Germinal center (tissue), 1 donor: ENCODE measurements at places on chromosomes 1 and 21.

DNA sequence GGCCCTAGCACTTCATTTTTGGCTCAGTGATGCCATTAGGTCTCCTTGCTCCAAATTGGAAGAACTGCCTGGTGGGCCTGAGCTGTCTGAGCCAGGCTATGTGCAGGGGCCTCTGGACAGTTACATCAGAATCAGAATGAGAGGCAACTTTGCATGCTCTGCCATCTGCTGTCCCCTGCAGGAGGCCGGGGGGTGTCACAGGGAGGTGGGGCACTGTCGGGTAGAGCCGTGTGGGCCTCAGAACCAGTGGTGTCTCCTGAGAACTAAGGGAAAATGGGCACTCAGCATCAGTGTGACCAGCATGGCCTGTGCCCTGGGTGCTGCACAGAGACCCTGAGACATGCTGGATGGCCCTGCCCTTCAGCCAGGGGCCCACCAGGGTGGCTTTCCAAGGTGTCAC is 47.0 kb upstream of the COL6A1 start:
- no peak for DNase-seq

- DNase-seq, result no peak
Observed at GRCh38 chr21:43733060-43733459, 14.1 kb downstream of the PDXK start.

DNA sequence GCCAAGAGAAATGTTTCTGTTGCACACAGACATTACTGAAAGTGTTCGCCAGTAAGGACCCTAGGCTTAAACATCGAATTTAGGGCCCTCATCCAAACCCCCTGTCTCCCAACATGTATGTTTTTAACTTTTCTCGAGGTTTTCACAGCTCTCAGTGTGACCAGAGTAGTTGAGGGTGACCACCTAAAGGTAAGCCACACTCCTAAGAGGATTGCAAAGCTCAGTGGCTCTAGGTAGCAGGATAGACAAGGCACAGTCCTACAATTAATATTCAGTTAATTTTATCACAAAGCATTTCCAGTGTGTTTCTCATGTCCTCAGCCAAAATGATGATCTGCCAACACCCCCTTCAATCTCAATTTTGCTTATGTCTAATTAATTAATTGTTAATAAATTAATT is 695 bp upstream of the ALG14 start:
- DNase-seq, result peak; percentile 3

DNA sequence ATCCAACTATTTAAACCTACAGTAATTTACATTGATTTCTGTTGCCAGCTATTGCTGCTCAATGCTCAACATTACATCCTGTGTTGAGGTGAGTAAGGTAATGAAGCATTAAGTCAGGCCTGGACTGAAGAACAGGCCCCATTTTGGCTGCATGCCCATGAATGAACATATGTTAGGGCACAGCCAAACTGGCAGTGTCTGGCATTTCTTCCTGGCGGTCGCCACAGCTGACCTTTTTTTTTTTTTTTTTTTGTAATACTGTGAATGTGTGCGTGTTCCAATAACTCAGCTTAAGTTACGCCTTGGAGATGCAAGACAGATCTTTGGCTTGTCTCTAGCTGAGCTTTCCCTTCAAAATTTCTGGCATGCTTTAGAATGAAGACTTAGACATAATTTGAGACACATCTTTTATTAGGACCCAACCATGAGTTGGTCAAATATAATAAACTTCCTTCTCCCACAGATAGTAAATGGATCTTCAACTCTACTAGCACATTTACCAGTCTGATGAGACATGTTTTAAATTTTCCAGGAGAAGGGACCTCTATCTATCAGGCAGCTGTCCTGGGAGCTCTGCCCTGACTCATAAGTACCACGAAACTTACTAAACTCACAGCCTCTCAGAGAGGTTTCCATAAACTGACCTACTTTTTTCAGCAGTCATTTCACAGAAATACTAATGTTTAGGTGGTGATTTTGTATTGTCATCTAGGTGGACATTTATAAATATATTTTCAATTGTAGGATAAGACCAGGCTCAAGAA is 341.1 kb upstream of the RUNX1 start:
- no peak for DNase-seq

DNA sequence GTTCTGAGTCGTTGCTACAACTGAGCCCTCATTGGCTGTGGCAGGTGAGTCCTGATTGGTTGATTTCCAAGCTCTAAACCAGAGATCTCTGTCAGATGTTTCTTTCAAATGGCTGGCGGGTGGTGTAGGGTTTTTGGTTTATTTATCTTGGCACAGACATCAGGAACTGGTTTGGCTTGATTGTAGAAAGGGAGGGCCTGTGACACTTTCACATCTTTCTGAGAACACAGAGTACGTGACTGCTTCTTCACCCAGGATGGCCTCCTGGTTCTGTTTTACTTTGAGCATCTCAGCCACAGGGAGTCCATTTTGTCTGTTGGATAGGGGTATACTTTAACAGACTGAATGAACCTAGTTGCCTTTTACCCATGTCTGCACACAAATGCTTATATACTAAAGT is 89.4 kb upstream of the GPR52 start:
- DNase-seq, result no peak

GRCh38 chr1:65276197-65276939 is 33.0 kb upstream of the DNAJC6 start:
- DNase-seq, result no peak

- no peak for DNase-seq
Observed at GRCh38 chr1:195113471-195113870, 1494.8 kb downstream of the KCNT2 start.

GRCh38 chr1:39130325-39130724 is 74.2 kb upstream of the MACF1 start:
- DNase-seq, result no peak
